ENCODE measurements at places on chromosomes 6 and 20.

- no peak for DNase-seq
These were observed 35.9 kb downstream of the CHMP4B start for GRCh38 chr20:33847006-33847405.

DNA sequence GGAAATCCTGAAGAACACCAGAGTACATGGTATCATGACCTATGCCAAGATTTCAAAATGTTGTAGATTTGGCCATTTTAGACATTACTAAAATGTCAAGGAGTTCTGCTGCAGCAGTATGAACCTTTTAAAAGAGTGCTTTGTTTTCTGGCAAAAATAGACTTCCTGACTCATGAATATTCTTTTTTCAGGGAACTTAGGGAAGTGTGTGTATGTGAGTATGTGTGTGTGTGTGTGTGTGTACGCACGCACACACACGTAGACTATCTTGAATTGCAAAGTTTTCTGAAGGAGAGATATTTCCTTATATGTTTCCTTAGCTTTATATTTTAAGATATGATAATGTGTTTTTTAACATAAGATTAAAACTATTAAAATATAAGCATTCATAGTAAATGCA is 161.2 kb downstream of the HS3ST5 start:
- no peak for DNase-seq

- no peak for DNase-seq
These were observed 663.3 kb upstream of the ADGRB3 start for GRCh38 chr6:67971812-67972211.

- DNase-seq: peak; percentile 66
These were observed 242.6 kb downstream of the ARID1B start for GRCh38 chr6:157019733-157020132.

DNA sequence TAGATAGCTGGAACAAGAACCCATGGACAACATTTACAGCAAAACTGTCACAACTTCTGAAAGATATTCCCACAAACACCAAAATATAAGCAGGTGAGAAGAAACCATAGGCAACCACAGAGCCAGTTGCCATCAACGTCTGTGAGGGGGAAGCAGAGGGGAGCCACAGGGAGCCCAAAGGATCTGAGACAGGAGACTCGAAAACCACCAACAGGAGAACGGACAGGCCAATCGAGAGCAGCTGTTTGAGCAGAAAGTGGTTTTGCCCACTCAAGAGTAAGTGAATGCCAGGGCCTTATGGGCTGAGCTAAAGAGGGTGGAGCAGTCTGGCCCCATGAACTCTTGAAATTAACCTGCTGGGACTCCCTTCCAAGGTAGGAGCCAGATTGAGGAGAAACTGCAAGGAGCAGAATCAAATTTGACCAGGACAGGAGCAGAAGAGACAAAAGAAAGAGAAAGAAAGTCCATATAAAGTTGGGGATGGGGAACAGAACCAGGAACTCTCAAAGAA is 195.4 kb downstream of the ANKRD60 start:
- no peak for DNase-seq

DNA sequence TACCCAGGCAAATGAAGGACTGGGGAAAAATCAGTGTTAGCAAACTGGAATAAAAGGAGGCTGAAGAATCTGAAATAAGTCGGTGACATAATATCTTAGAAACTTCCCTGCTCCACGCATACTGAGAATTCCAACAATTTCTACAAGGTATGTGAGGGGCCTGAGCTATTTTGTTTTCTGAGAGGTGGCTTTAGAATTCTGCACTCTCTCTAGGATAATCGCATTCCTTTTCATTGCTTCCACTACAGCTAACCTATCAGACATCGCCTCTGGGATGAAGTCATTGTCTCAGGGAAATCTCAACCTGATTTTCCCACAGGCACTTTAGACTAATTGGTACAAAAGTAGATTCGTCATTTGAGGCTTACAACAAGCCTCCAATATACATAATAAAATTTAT is 740.8 kb downstream of the PHF3 start:
- no peak for DNase-seq

GRCh38 chr20:8805737-8806442 is 263.0 kb upstream of the PLCB4 start:
- peak; percentile 1 for DNase-seq

- DNase-seq: no peak
These were observed 72.2 kb upstream of the FUCA2 start for GRCh38 chr6:143583542-143584327.

DNA sequence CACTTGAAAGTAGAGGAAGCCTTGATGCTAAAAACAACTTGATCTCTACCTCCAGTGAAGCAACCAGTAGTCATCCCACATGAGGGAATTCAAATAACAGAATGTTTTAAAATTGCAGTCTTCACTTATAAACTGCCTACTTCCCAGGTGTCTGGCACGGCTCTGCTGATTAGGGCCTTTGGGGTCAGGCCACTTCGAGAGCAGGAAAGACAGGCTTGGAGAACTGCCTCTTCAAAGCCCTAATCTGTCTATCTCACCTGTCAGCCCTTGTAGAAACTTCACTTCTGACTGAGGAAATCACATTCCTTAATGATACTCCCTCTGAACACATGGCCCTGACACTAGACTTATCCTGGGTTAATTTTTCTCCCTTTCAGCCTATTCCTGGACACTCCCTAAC is 458.6 kb downstream of the TENT5A start:
- no peak for DNase-seq

DNA sequence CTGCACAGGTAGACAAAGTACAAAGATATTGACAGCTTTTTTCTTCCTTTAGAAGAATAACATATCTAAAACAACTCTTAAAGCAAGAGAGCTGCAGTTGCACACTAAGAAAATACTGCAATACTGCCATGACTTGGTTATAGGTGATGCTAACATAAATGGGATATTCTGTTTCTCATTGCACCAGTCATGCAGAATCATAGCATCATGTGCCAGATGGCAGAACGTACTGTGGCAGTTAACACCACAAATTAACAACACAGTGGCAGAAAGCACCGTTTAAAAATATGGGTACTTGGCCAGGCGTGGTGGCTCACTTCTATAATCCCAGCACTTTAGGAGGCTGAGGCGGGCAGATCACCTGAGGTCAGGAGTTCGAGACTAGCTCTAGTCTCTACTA is 7.4 kb downstream of the ASXL1 start:
- DNase-seq: no peak

DNA sequence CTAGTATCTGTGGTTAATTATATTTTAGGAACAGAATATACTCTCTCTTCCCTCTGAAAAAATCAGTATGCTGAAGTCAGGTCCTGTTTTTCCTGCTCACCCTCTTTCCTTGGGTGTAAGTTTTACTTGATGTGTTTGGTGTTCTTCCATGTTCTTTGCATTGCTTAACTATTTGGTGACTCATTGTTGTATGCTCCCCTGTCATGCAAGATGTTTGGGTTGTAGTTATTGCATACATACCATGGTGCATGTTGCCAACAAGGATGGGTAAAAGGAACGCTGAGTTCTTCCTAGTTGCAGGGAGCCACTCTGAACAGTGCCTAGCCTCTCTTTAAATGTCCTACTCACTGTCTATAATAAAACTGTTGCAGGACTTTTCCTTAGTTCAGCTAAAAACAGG is 207.9 kb upstream of the LAMP5 start:
- DNase-seq: no peak

DNA sequence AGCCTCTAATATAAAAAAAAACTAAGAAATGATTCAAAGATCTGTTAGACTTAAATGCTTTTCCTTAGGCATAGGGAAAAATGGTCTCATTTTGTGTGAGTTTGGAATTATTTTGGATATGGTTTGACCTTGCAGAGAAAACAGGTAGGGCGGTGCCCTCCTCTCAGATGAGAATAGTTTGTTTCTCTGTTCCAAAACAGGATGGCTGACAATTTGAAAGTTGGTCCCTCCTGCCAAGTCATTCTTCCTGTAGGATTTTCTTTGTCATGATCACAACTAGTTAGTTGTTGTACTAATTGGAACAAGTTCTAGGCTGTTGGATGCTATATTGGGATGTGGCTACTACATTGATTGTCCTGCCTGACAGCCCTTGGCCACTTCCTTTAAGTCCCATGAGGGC is 108.6 kb downstream of the BCKDHB start:
- DNase-seq: no peak

GRCh38 chr20:32973077-32973717 is 31.0 kb downstream of the SUN5 start:
- no peak for DNase-seq

DNA sequence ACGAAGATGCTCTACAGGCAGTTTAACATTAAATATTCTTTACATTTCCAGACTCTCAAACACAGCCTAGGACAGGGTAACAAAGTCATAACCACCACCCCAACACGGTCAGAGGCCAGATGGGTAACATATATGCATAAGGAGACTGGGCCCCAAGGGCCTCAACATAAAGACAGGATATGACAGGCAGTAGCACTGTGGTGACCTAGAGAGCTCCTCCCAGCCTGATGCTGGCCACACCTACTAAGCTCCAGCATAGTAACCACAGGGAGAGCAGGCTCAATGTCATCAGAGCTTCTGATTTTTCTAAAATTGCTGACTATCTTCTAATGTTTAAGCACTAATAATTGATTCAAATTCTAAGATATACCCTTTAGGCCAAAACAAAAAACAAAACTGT is 21.7 kb downstream of the SMLR1 start:
- peak; percentile 10 for DNase-seq

- DNase-seq: no peak
These were observed 887 bp upstream of the AIF1 start for GRCh38 chr6:31614075-31614619.

GRCh38 chr6:112332274-112332673 is 14.9 kb upstream of the RFPL4B start:
- no peak for DNase-seq

GRCh38 chr6:148758492-148758891 is 11.7 kb downstream of the UST start:
- peak; percentile 97 for DNase-seq

GRCh38 chr20:40670253-40670652 is 18.8 kb downstream of the MAFB start:
- peak; percentile 9 for DNase-seq

GRCh38 chr6:119686644-119687043 is 337.1 kb upstream of the MAN1A1 start:
- no peak for DNase-seq

- no peak for DNase-seq
These were observed 92.0 kb downstream of the THBS2 start for GRCh38 chr6:169161572-169162167.

DNA sequence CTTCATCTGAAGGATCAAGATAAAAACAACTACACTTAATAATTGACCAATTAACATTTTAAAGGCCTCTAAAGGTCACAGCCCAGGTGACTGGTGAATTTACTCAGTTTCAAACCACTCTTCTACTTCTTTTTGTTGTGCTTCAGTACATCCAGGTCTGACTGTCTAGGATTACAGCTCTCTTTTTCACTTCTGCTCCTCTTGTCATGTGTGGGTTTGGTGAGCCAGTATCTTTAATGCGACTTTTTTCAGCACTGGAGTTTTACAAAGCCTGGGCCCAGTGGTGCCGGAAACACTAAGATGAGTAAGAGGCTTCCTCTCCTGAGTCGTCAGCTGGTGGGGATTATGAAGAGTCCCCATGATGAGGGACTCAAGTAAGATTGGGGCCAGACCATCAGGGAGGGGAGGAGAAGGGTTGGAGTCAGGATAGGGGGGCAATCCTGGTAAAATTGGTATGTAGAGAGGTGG is 27.0 kb downstream of the HECA start:
- peak; percentile 58 for DNase-seq

- DNase-seq: no peak
These were observed 55.6 kb downstream of the ADTRP start for GRCh38 chr6:11722805-11723631.

DNA sequence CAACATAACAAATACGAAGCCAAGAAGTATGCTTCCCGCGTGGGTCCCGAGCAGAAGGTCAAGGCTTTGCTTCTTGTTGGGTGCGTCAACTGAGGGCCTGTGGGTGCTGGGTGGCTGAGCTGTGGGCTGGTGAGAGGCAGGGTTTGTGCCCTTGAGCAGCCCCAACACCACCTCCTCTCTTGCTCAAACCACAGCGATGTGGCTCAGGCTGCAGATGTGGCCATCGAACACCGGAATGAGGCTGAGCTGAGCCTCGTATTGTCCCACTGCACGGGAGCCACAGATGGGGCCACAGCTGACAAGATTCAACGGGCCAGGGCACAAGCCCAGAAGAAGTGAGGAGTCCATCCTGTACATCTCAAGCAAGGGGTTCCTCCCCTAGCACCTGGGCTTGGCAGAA is 7.0 kb upstream of the PTPRA start:
- no peak for DNase-seq

- DNase-seq: no peak
These were observed 6.7 kb downstream of the GPR31 start for GRCh38 chr6:167150941-167151549.

GRCh38 chr6:73308712-73309534 is 45.2 kb downstream of the DPPA5 start:
- DNase-seq: peak; percentile 20

DNA sequence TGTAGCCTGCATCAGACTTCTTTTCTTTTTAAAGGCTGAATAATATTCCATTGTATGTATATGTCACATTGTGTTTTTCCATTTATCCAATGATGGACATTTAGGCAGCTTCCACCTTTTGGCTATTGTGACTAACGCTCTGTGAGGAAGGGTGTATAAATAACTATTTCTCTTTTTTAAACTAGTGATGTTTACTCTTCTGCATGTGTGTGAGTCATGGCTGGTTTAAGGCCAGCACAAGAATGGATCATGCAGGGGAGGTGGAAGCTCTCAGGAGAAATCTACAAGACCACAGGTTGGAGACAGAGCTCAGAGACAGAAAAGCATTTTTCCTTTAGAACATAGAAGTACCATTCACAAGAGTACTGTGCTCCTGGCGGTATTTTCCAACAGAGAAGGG is 307.2 kb downstream of the SOX4 start:
- DNase-seq: no peak

DNA sequence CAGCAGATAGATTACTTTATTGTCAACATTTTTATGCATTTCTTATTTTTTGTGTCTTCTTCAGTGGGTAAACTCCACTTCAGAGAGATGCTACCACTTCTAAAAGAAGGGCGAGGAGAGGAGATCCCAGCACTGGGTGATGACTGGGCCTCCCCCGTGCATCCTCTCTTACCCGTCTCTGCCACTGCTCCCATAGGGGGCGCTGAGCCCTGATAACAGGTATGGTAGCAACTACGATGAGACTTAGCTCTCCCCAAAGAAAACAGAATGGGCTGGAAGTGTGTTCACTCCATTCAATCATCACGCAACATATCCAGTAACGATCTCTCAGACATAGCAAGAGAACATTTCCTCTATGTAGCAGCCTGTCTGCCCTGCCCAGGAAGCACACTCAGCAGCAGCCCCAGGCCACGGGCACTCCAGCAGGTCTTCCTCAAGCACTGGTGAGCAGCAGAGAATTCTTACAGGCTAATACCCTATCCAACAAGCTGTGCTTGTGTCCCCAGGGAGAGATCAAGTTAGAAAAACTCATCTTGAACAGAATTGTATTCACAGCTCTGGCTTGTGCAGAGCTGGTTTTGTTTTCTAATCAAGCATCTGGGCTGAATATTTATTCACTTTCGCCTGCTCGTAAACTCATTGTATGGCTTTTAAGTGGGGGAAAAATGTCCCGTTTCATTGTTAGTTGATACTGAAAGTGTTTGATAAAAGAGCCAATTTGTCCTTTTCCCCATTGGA is 533.1 kb upstream of the CDH4 start:
- peak; percentile 33 for DNase-seq

- peak; percentile 92 for DNase-seq
These were observed 649.1 kb upstream of the GJE1 start for GRCh38 chr6:141483598-141484061.

GRCh38 chr6:159973951-159974350 is 5.1 kb downstream of the IGF2R start:
- peak; percentile 21 for DNase-seq
